ENCODE measurements at places on chromosomes 5 and 9.

DNA sequence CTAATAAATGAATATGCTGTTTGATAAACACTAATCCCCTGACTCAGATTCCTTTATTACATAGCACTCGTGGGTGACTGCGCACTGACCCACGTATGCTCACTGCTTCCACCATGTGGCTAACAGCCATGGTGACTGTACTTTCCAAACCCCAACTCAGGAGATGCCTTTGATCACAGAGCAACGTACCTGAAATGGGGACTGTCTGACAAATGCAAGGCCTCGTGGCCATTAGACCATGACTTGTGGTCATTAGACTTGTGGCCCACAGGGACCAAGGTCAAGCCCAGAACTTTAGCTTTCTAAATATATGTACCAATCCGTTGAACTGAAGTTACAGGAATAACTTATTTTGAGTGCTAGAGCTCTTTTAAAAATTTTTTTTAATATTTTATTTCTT lies 46.6 kb downstream of the CYFIP2 start:
- DNase-seq = peak; percentile 56

DNA sequence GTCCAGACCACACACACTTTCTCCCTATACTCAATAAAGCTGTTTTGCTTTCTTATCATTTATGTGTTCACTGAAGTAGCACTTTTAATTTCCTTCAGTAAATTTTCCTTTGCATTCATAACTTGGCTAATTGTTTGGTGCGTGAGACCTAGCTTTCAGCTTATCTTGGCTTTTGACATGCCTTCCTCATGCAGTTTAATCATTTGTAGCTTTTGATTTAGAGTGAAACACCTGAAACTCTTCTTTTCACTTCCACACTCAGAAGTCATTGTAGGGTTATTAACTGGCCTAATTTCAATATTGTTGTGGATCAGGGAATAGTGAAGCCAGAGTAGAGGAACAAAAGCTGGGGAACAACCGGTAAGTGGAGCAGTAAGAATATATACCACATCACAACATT lies 114.7 kb downstream of the ST8SIA4 start:
- DNase-seq = no peak

DNA sequence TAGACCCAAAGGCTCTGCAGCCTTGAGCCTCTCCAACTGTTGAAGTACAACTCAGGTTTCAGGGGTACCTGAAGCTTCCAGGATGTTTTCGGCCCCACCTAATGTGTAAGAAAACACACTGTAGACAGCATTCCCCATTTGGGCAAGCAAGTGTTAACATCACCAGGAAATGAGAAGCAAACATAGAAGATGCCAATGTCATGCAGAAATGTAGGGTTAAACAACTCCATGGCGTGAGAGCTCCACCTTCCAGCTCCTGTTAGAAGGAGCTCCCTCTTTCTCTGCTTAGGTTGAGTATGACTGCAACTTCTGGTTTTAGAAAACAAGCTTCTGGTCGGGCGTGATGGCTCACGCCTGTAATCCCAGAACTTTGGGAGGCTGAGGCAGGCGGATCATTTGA lies 31.0 kb upstream of the DENND1A start:
- no peak for DNase-seq

DNA sequence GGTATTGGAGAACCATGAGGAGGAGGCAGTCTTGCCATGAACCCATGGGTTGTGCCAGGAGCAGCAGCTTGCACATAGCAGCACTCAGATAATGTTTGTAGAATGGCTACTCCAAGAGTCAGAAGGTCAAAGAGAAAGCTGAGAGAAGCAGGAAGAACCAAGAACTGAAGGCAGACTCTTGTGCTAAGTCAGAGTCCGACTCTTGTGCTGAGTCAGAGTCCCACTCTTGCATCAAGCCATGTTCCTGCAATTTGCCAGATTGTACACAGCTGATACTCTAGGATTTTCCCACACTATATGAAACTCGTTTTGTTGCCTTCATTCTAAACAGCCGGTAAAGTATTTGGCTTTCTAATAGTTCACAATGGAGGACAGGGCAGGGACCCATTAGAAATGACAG lies 26.2 kb upstream of the HSPA9 start:
- no peak for DNase-seq

- DNase-seq = no peak
Measured at GRCh38 chr9:133616643-133617405, 7.6 kb upstream of the FAM163B start.

DNA sequence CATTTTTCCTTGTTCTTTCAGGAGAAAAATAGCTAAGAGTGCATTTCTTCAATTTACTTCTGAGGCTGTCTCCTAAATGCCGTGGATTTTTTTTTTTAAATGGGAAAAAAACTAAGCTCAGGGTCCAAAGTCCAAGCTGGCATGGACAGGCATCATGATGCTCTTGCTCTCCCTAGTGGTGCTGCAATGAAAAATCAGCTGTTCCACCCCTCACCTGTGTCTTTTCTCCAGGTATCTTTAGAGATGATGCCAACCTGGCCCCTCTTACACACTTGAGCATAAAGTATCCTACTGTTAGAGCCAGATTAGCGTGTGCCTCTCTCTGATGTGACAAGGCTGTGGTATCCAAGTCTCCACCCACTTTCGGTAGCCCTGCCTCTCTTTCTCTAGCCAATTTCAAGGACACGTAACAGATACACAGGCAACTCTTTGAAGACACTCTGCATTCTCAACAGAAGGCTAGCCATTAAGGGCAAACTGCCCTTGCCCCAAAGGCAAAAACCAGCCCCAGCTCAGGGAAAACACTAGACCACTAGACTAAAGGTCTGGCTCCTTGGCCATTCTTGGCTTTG lies 208.8 kb downstream of the SAXO1 start:
- no peak for DNase-seq

DNA sequence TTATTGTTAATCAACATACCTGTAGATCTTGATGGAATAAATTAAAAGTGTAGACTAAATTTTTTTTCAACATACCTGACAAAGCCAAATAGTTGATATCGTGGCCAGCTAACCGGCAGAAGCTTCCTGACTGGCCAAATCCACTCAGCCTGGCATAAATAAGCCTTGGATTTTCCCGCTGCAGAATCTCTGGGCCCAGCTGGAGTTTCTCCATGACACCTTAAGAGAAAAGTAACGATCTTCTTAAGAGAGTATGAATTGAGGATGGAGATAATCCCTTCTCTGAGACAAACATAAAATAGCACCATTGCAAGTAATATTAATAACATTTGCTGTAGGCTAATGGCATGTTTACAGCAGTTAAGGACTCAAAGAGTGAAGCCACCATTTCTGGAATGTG lies 2.2 kb downstream of the AMACR start:
- DNase-seq = no peak

DNA sequence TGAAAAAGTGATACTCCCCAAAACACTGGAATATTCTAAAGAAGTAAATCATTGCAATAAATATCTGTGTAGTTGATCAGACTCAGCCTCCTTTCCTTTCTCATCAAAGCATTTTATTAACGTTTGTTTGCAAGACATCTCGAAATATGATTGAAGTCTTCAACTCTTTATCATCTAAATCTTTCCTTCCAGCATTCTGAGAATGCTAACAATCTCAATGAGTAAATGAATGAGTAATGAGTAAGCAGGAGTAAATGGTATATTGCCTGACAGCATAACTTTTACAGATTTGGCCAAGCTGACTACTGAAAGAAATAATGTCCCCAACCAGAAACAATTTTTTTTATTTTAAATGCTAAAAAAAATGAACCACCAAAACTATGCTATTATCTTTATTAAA lies 157.1 kb downstream of the SLCO4C1 start:
- no peak for DNase-seq

DNA sequence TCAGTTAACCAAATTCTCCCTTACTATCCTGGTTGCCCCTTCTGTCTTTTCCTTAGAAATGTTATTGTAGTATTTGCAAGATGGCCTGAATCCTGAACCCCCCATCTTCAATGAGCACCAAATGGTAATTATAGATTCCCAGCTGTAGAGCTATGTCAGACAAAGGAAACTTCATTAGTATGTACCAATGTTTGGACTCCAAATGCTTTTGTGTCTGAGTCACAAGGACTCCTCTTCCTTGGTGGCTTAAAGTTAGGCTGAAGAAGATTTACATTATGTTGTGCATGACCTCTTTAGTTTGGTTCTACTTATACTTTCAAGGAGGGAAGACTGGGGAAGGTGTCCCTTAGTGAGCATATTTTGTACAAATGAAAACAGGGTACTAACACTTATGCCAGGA lies 105.9 kb upstream of the CDKN2B start:
- DNase-seq = no peak

DNA sequence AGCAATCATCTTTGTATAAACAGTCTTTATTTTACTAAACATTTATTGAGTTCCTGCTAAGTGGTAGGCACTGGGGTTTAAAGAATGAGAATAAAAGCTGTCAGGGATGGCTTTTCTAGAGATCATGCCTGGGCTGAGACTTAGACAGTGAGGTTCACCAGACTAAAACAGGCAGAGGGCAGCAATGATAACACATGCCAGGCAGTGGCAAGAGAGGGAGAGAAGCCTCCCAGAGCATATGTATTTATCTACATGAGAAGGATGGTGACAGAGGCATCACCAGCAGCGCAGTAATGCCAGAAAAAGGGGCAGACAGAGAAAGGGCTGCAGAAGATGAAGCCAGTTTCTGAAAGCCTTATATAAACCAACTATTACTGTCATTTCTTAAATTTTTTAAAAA lies 121.0 kb upstream of the CCDC180 start:
- DNase-seq = no peak

- DNase-seq = no peak
Measured at GRCh38 chr9:122366074-122366660, 4.7 kb upstream of the PTGS1 start.

DNA sequence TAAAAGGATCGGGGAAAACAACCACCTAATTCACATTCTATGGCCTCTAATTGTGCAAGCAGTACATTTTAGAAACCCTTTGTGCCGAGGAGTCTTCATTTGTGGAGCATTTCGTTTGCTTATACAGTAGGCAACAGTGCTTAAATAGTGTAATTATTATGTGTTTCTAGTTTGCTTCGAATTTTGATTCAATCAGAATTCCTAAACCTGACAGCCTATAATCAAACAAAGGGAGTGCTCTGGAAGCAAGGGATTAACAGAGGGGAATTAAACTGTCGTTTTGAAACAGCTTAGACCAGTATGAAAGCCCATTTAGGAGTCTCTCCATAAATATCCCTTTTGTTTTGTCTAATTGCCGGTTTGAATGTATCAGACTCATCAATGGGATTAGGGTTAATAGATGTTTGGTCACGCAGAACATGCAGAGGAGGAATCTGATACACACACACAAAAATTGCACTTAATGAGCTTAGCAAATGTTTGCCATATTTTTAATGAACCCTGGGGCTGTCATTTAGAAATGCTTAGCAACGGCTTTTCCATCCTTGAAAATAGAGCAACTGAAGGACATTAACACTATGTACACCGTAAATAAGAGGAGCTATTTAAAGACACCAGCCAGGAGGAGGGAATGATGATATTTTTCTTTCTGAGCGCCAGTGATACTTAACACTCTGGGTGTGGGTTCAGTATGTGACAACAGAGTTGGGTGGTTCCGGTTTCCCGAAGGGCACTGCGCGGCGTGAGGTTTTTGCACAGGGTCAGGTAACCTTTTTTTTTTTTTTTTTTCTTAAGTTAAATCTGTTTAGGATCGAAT lies 404.7 kb downstream of the TLE4 start:
- DNase-seq = no peak

- no peak for DNase-seq
Measured at GRCh38 chr5:145903867-145904266, 31.1 kb upstream of the GRXCR2 start.

DNA sequence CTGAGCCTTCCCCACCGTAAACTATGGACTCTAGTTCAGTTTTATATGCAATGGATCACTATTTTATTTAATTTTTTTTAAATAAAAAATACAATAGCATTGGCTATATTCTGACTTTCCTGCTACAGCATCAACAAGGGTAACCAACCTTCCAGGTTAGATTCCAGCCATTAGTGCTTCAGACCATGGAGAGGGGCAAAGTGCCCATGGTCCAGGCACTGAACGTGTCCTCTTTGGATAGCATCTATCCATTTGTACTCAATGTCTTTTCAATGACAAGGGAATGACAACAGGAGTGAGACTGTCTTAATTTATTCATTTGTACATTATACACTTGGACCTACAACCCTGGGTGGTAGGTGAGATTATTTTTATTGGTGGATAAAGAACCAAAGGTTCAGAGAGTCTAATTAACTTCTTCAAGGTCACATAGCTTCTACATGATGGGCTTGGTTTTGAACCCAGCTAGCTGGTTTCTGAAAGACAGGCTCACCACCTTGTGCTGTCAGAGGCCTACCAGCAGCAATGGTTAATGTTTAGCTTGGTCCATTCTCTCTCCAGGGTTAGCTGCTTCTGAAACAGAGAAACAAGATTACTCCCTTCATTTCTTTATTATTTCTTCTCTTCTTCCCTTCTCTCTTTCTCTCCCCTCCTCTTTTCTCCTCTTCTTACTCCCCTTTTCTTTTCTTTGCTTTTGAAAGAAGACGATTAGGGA lies 11.5 kb downstream of the TMEM171 start:
- no peak for DNase-seq

DNA sequence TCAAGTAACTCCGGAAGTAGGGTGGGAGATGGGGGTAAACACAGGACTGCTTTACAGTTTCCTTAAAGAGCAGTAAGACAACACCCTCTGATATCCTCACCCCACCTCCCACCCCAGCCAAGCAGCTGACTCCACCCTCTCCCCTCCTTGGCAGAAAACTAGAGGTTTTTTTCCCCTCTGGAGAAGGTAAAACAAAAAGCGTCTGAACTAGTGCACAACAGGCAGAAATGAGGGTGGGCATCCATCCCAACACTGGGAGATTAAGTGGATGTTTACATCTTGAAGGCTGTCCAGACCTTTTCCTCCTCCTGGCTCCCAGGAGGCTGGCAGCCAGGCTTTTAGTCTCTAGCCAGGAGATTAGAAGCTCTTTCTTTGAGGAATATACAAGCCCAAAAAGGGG lies 13.9 kb upstream of the CTNNAL1 start:
- no peak for DNase-seq

- no peak for DNase-seq
Measured at GRCh38 chr5:43006424-43007202, 33.5 kb downstream of the ANXA2R start.

Measured in activated CD4-positive, alpha-beta T cell treated with anti-CD3 and anti-CD28 coated beads for 1 hour (primary cell).